Placental pericyte (primary cell): ENCODE measurements at places on chromosomes 1 and 21. TPM values are rescaled to one million over a fixed set of nuclear protein-coding genes. Genes with fewer than 3 reads are reported as not detected.

Gene SPATA17
- under 0.01 and 0.14 TPM in 2 replicates for total RNA-seq

Gene MIXL1
- total RNA-seq = 0.44 TPM in 1 of 2 replicates, not detected in the other

Gene ODR4
- total RNA-seq = 15.7 and 15.8 TPM in 2 replicates

Gene GBP3
- 38.3 and 57.4 TPM in 2 replicates for total RNA-seq

Gene BGLAP
- 0.57 TPM in 1 of 2 replicates, not detected in the other for total RNA-seq
